ENCODE measurements at places on chromosomes 5 and 9.

- no peak for DNase-seq
Measured at GRCh38 chr9:131937451-131937850, 142.2 kb downstream of the MED27 start.

DNA sequence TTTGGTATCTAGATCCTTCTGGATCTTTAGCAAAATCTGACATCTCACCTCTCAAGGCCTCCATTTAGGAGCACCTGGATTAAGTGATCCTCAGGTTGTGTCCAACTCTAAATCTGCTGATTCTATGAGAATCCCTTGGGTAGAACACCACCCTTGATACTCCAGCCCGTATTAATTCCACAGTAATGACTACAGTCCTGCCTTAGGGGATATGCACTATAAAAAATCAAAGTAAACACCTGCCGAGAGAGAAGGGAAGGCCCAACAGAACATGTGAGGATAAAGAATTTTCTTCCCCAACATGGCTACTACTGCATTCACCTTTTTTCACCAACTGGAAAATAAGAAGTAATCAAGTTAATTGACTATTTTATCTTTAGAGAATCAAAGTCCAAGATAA lies 27.6 kb downstream of the DAP start:
- DNase-seq, result no peak

GRCh38 chr5:175808711-175809110 lies 62.7 kb upstream of the CPLX2 start:
- DNase-seq, result no peak

DNA sequence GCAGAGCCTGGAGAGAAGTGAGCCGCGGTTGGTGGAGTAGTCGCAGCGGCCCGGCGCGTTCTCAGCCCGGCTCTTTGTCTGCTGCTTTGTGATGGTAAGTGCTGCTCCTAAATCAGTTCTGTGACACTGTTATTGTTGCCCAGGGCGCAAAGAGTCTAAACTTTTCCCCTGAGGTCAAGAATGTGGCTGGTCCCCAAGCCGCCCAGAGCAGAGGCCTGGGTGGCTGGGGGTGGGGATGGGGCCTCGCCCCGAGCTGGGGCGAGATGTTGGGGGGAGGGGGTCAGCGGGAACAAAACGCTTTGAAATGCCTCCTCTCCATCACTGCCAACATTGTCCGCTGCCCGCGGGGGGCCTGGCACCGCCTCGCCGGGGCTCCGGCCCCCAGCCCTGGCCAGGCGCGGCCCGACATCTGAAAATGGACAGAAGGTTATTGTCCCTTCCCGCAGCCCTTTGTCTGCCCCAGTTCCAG lies 11.7 kb upstream of the CERCAM start:
- no peak for DNase-seq

DNA sequence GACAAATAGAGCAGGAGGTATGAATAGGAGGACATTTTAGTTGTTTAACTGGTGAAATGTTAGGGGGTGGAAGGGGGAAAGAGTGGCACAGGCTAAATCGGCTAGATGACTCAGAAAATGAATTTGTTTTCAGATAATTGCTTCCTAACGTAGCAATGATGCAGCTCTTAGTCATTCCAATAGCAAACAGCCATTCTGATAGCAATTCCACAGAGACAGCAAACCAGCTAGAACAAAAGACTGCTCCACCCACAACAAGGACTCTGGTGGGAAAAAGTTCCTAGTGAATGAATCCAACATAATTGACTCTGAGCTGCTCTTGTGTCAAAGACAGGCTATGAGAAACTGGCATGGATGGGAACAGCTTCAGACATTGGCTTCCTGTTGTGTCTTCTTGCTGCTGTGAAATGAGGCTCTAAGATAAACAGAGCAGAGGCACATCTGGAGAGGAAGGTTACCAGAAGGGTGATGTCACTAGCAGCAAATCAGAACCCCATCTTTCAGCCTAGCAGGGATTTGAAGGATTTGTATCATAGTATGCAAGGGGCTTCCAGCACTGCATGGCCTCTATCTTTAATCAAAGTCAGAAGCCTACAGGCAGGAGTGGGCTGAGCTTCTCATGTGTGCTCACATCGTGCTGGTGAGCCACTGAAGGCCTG lies 28.1 kb upstream of the F2RL1 start:
- DNase-seq, result peak; percentile 2
